ENCODE measurements at places on chromosomes 1 and 21.

- no peak for DNase-seq
Observed at GRCh38 chr1:26684763-26685508, 10.9 kb upstream of the ARID1A start.

GRCh38 chr1:16245476-16246196, 8.7 kb upstream of the CPLANE2 start:
- no peak for DNase-seq

GRCh38 chr1:1171546-1172340, 1.9 kb upstream of the TTLL10 start:
- DNase-seq: no peak

DNA sequence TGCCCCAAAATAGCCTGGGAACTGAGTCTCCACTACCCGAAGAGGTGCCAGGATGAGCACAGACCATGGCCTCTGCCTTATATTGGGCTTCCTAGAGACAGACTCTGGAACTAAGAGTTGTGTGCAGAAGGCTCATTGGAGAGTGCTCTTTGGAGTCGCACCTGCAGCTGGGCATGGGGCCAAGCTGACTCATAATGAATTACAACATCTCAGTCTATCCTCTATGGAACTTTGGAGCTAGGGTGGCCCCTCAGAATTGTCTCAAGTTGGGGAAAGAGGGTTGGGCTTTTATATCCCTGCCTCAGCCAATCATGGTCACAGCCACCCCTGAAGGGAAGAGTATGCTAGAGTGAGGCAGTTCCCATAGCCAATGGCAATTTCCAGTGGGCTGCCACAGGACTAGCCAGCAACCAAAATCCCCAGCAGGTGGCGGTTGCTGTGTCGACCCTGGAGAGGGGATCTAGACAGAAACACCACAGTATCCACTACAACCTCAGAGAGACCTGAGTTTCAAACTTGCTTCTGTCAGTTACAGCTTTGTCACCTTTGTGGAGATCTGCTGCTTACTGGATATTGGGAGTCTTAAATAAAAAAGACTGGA, 93.8 kb downstream of the DMRTA2 start:
- no peak for DNase-seq

- DNase-seq: no peak
Observed at GRCh38 chr1:243364866-243365265, 109.0 kb downstream of the SDCCAG8 start.

DNA sequence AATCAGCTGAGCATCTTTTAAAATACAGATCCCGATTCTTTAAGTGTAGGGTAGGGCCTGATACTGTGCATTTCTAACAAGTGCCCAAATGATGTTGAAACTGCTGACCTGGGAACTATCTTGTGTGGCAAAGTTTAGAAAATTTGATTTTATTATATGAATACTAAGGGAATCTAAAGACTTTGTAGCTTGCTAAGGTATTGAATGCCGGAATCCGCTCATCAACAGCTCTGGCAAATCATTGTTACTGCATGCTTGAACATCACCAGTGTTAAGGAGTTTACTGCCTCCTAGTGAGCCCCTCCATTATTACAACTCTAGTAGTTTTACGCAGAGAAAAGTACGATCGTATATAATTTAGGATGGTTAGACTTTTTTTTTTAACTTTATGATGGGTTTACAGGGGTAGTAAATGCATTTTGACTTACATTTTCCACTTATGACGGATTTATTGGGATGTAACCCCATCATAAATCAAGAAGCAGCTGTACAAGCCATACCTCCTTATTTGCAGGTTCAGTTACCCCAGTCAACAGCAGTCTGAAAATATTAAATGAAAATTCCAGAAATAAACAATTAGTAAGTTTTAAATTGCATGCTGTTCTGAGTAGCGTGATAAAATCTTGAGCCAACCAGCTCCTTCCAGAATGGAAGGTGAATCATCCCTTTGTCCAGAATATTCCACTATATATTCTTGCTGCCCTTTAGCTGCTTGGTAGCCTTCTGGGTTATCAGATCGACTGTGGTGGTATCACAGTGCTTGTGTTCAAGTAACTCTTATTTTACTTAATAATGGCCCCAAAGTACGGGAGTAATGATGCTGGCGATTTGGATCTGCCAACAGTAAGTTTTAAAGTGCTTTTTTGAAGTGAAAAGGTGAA, 892 bp downstream of the TYW3 start:
- DNase-seq: no peak

DNA sequence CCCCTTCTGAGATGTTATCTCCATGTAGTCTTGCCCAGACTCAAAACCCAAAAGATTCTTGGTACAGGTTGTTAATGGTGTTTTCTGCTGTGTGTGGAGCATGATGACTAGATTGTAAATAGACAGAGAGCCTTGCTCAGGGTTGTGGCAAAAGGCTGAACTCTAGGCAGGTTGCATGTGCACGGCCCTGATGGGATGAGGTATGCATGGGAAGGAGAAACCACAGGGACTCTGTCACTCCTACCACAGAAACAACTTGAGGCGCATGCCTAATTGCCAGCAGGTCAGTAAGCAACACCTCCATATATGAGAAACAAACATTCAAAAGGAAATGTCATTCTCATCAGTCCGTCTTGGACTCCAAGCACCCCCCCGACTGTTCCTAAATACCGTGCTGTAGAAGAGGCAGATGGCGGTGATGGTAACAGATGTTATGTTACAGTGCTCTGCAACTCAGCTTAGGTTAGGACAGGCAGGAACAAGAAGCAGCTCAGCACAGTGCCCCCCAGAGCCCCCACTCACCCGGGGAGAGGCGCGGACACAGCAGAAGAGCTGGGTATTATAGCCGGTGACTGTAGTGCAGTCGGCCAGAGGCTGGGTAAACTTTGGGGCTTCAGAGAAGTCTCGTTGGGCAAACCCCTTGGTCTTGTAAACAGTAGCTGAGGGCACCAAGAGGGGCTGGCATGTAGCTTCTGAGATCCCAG, 10.9 kb downstream of the MYBPHL start:
- no peak for DNase-seq

GRCh38 chr1:183498342-183498991, 26.2 kb downstream of the SMG7 start:
- no peak for DNase-seq

- no peak for DNase-seq
Observed at GRCh38 chr1:3534803-3535637, 76.3 kb downstream of the MEGF6 start.

DNA sequence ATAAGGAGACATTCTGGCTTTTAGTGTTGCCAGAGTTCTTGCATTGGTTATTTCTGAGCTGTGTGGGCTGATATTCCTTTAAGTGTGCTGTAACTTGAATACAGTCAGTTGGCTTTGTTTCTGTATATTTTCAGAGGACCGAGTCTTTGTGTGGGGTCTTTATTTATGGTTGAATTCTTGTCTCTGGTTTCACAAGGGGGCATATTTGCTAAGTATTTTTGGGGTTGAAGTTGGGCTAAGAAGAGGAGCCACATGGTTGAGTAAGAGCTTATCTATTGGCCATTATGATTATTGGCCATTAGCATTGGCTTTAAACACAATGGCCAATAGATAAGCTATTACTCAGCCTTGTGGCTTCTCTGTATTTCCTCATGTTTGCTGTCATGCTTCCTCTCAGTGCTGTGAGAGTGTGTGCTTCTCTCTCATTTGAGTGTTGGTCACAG, 26.3 kb upstream of the PTGFR start:
- DNase-seq: no peak

DNA sequence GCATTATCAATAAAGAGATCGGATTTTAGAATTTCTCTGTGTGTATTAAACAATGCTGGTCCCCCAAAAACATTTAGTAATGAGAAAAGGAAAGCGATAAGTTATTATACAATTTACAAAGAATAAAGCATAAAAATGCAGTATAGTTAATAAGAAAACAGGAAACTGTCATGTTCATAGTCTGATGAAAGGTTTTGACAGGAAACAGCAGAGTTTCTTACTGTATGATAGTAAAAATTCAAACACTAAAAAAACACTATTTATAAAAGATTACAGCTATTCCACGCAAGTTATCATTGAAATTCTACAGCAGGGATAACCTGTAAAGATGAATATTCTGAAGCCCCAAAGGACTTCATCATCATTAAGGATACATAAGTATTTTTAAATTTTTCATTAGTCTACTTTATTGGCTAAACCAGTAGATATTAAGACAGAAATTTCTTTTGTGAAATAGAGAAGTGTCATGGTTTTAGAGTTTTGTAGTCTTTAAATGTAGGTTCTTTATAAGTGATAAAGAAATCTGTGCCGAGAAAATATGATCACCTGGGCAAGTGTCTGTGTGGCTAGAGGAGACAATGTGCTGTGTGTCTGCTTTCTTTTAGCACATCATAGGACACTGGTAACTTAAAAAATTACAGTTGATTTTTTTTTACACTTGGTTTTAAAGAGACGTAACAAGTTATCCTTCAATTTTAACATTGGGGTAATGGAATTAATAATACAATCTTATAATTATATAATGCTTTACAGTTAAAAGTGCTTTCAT, 49.7 kb upstream of the GFI1 start:
- no peak for DNase-seq

- DNase-seq: no peak
Observed at GRCh38 chr1:3134381-3135072, 65.5 kb downstream of the PRDM16 start.

DNA sequence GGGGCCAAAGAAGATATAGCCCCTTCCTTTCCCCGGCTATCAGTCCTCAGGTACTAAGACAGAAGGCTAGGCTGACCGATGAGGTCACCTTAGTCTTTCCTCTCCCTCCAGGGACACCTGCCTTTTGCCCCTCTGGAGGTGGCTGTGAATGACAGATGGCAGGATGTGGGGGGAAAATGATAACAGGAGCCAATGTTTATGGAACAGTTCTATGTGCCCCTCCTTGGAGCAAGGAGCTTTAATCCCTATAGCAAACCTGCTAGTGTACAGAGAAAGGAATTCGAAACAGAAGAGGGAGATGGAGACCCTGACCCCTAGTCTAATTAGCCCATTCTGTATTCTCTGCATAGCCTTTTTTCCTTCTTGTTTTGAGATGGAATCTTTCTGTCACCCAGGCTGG, 28.1 kb downstream of the SERINC2 start:
- no peak for DNase-seq

GRCh38 chr1:69572921-69573320, 5.2 kb downstream of the LRRC7 start:
- no peak for DNase-seq

DNA sequence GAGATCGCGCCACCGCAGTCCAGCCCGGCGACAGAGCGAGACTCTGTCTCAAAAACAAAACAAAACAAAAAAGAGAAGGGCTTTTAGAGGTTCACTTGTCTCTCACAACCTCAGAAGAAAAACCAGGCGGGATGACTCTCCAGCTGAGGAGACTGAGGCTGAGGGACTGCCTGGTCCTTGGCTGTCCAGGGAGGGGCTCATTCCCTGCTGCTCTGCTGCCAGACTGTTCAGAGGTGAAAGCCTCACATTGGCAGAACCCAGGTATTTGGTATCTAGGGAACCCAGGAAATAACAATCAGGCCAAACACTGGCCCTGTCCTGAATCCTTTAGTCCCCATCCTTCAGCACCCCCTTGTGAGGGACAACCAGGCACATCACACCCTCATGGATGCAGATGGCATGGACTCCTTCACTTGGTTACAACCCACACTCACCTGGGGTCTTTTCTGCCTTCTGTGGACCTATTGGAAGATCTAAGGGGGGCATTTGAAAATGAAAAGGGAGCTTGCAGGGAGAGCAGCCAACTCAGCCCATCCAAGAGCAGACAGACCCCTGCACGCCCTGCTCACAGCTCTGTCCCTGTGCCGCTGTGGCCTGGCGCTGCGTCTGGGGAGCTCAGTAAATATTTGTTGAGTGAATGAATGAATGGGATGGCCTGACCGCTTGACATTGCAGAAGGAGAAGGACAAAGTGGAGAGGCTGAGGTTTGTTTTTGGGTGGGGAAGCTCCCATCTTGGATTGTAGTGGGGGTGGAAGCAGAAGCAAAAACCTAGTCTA, 33.4 kb downstream of the CD247 start:
- no peak for DNase-seq

DNA sequence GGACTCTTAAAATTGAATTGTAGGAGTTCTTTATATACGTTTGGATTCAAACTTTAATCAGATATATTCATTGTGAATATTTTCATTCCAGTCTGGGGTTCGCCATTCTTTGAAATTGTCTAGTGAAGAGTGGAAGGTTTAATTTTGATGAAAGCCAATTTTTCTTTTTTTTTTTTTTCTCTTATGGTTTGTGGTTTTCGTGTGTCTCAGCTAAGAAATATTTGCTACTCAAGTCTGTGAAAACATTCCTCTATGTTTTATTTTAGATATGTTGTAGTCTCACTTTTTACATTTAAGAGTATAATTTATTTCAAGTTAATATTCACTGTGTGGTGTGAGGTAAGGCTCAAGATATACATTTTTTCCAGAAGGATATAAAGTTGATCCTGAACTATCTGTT, 220.5 kb downstream of the KCNT2 start:
- DNase-seq: no peak

DNA sequence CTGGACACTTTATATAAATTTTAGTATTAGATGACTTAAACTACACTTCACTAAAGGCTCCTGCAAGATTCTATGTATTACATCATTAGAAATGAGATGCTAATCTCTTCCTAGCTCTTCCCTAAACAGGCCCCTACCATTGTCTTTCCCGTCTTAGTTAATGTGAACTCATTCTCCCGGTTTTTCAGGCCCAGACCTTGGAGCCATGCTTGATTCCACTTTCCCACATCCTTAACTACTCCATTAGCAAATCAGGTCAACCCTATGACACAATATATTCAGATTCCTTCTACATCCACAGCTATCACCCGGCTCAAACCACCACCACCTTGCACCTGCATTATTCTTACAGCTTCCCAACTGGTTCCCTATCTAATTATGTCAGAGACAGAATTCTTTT, 73.3 kb downstream of the NVL start:
- no peak for DNase-seq

GRCh38 chr1:182257369-182258063, 134.1 kb downstream of the GLUL start:
- no peak for DNase-seq

- DNase-seq: peak; percentile 38
Observed at GRCh38 chr1:107750364-107750959, 214.5 kb downstream of the VAV3 start.

DNA sequence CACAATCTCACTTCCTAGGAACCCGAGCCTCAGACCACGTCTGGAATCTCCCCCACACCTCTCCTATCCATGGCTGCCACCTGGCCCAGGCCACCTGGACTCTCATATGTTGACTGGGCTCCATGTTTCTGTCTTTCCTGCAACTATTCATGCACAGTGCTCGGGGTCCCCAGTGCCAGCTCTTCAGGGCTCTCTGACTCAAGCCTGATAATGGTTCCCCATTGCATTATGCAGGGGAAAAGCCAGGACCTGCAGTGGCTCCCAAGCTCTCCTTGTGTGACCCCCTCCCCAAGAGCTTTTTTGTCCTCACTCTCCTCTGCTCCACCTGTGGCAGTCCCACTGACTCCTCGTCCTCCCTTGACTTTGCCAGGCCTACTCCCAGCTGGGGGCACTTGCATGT, 417.6 kb downstream of the NPHP4 start:
- no peak for DNase-seq

DNA sequence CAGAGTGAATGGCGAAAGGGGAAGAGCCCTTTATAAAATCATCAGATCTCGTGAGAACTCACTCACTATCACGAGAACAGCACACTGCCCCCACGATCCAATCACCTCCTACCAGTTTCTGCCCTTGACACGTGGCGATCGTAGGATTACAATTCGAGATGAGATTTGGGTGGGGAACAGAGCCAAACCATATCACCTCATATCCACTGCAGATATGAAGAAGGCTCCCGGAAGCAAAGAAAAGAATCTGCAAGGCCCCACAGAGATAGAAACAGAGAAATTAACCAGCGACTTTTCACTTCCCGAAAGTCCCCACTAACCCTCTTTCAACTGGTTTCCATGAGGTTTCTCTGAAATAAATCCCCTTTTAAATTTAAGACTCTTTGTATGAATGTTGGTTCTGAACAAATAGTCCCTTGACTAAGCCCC, 86.2 kb upstream of the IRF2BP2 start:
- DNase-seq: no peak

Measured in AG04449 (cell line).